ENCODE measurements at places on chromosomes 3 and 15.

DNA sequence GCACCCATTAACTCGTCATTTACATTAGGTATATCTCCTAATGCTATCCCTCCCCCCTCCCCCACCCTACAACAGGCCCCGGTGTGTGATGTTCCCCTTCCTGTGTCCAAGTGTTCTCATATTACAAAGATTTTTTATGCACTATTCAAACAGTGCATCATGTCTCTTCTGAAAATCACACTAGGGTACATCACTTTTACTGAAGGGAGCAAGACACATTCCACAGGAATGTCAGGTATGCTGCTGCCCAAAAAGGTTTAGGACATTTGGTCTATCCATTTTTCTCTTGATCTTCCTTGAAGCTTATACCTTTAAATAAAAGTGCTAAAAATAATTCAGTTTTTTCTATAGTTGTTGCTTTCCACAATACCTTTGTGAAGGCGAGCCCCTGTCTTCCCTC, 9.2 kb upstream of the EPHA3 start:
- DNase-seq: no peak

DNA sequence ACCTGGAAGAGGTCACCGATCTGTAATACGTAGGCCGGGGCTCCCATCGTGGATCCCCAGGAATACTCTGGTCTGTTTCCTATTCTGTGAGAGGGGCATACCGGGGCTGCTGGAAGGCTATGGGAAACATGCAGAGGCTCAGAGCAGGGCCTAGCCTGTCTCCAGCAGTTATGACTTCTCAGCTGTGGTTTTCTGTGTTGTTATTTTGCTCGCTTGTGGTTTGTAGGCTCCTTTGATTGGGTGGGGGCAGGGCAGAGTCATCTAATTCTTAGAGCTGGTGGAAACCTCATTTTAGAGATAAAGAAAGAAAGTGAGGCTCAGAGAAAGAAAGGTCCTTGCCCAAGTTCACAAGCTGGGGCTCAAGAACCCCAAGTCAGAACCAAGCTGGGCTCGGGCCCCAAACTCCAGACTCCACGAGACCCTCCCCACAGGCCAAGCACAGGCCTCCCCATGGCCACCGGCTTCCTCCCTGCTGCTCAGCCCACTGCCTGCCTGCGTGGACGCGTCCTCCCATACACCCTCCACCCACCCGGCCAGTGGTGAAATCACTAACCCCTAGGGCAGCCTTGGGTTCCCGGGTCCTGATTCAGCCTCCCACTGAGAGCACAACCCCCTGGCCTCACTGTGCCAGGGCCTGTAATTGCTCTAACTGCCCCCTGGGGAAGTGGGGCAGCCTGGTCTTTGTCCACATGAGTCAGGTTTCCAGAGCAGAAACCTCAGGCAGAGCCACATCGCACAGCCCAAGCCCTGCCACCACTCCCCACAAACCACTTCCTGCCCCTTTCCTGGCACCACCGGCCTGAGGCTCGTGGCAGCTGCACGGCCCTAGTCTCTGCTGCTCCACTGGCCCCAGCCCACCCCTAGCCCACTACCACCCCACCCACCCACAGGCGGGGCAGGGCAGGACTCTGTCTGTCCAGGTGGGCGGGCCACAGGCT, 270.8 kb downstream of the UACA start:
- peak; percentile 64 for DNase-seq

DNA sequence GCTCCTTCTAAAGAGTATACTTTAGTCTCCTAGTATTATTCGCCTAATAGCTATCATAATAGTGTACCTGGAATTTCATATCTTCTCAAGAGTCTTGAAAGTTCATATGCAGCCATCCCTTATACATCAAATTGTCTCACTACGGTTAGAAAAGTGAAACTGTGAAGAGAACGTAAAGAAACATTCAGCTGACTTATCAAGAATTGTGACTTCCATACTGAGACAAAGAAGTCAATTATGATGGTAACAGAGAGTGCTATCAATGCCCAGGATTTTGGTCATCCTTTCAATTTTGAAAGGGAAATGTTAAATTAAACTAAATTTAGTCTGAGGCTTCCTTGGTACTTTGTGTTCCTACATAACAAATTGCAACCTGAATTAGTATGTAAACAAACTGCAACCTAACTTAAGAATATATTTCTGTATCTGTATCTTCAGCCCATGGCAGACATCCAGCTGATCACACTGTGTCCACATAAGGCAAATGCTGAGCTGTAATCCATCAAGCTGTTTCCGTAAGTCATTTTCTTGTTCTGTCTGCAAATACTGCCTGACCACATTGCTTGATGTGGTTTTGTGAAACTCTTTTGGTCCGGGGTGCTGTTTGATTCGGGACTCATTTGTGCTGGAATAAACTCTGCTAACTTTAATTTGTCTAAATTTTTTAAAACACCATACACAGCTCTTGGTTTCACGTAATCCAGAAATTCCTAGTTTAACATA, 469.6 kb downstream of the SI start:
- DNase-seq: no peak

DNA sequence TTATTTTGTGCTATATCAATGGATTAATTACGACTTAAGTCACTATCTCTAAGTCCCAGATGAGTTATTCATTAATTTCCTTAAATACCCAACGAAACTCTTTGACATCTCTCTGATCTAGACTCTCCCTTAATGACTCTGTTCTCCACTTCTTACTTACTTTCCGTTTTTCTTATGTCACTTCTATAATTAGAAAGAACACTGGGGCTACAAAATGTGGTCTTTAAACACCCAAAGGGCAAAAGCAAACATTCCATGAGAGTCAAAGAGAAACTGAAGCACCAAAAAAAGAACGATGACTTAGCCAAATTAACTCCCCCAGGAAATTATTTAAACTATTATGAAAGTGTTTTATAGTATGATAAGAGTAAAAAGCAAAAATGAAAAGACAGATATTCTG, 166.4 kb upstream of the UBE2E2 start:
- no peak for DNase-seq

Measured in activated CD4-positive, alpha-beta T cell treated with anti-CD3 and anti-CD28 coated beads for 24 hours (primary cell).